ENCODE measurements at places on chromosomes 1 and 21. TPM values are rescaled to one million over a fixed set of nuclear protein-coding genes. Genes with fewer than 3 reads are reported as not detected.

Gene HTR6
- total RNA-seq: not detected

DNA sequence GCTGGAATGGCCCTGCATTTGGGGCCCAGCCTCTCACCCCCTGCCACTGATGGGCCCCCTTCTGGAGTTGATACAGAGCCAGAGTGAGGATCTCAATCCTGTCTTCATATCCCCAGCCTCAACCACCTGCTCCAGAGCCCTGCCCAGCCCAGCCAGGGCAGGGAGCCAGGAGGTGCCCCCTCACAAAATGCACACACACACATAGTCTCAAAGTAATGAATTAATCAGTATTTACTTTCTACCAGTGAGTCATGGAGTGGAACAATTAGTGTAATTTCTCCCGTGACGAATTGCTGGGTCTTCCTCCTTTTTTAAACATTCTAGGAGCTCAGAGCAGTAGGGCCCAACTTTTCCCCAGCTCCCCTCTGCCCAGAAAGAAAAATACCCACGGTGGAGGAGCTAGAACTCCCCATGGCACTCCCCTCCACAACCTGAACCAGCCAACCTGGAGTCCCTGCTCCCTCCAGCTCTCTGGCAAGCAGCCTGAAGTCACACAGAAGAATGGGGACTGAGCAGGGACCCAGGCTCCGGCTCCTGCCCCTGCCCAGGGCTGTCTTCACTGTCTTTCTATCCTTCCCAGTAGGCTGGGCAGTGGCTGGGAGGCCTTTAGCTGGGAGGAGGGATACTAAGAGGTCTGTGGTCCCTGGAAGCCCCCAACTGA, 29.3 kb downstream of the SDC3 start:
- DNase-seq: no peak

GRCh38 chr21:44375281-44375651, 21.8 kb downstream of the TRPM2 start:
- no peak for DNase-seq

DNA sequence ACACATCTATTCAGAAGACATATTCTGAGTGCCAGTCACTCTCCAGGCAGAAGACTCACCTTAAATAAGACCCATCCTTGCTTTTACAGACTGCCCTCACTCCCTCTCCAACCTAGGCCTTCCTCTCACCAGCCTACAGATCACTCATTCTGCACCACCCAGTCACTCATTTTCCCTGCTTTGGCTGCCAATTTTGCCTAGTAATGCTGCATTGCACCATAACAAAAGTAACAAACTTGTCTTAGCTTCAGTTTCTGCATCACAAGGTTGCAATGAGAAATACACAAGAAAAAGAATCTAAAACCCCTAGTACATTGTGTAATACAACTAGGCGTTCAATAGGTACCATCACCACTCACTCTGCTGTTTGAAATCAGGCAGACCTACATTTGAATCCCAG, 292.4 kb downstream of the PLPP3 start:
- DNase-seq: no peak

DNA sequence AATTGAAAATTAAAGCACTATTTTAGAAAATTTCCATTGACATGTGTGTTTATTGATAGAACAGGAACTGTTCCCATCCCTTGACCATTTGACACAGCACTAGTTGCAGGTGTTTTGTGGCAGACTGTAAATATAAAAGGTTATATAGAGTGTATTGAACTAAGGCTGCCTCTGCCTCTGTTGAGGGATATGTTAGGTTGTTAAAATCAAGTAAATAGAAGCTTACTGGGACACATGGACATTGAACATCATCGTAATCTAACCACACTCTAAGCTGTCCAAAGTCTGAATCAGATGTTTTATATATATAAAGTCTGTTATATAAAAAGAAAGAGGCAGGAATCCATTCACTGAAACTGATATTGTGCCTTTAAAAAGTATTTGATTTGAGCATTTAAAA, 308.1 kb upstream of the PKN2 start:
- DNase-seq: no peak

DNA sequence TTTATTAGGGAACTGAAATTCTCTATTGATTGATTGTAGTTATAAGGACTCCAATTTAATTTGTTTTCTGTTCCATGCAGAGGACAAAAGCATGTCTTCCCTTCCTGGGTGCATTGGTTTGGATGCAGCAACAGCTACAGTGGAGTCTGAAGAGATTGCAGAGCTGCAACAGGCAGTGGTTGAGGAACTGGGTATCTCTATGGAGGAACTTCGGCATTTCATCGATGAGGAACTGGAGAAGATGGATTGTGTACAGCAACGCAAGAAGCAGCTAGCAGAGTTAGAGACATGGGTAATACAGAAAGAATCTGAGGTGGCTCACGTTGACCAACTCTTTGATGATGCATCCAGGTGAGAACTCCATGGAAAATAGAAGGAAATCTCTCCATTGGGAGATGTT, 1.5 kb downstream of the SETDB1 start:
- DNase-seq: no peak

DNA sequence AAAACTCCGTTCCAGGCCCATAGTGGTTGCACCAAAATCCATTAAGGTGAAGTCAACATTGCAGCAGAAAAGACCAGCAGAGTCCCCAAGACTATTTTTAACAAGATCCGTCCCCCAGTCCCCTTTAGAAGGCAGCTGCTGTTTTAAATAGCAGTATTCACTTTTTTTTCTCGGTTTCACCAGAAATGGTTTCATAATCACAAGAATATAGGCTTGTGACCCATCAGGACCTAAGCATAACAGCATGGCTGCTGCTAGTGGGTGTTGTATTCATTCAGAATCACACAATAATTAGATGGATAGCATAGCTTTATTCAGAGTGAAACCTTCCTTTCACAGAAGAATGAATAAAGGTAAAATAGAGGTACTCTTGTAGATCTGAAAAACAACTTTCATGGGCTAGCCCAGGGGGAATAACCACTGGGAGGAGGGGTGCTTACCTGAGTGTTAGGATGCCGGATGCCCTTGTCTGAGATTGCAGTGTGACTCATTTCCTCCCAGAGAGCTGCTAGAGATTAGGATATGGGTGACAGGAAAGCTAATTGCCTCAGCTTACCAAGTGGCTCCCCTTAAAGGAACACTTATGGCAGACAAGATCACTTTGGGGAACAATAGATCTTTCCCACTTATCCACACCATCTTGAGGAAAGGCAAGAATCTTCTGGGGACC, 35.0 kb downstream of the ACKR1 start:
- DNase-seq: no peak

DNA sequence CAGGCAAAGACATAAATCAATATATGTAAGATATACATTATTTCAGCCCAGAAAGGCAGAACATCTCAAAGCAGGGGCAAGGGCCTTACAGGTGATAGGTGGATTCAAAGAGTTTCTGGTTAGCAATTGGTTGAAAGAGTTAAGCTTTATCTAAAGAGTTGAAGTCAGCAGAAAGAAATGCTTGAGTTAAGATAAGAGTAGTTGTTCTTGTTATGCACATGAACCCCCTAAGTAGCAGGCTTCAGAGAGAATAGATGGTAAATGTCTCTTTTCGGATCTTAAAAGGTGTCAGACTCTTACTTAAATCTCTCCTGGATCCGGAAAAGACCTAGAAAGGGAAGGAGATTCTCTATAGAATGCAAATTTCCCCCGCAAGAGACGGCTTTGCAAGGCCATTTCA, 8.3 kb upstream of the ZBTB40 start:
- DNase-seq: no peak

GRCh38 chr1:61961009-61961408, 218.7 kb downstream of the PATJ start:
- DNase-seq: no peak

Gene ZNF697
- total RNA-seq: 4.4 TPM

DNA sequence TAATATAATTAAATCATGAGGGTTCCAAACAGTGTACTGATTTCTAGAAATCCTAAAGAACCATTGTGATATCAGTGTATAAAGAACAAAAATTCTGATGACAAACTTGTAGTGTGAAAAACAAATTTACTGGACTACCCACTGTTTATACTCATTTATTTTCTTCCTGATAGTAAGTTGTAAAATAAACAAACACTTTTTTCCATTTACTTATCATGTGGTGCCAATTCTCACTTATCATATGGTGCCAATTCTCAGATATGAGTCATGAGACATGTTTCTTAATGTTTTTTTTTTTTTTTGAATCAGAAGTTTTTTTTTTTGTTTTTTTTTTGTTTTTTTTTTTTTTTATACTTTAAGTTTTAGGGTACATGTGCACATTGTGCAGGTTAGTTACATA, 137.7 kb downstream of the LEPR start:
- DNase-seq: no peak

DNA sequence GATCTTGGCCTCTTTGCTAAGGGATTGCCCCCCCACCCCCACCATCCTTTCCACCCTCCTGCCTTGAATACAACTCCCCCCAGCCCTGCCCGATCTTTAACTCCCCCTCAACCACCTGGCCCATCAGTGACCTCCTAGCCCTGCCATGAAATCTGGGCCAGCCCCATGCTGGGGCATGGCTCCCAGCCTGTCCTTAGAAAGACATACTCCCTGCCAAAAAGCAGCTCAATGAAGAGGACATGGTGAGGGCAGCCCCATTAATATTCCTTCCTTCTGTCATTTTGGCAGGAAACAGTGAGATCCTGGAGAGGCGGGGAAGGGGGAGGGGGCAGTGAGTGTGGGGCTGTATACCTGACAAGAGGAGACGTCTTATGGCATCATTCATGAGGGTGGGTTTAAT, 66.8 kb upstream of the DISP3 start:
- no peak for DNase-seq

- DNase-seq: peak; percentile 32
These were observed 479.3 kb upstream of the RUNX1 start for GRCh38 chr21:35528116-35529042.

Gene C1orf105
- total RNA-seq: not detected

- peak; percentile 15 for DNase-seq
These were observed 9.9 kb downstream of the TP73 start for GRCh38 chr1:3662080-3662671.

GRCh38 chr1:184270556-184270955, 116.3 kb upstream of the C1orf21 start:
- DNase-seq: no peak

- no peak for DNase-seq
These were observed 173.5 kb downstream of the DISC1 start for GRCh38 chr1:231800108-231800507.

Gene TTC24
- total RNA-seq: not detected

GRCh38 chr1:2049225-2049717, 940 bp upstream of the PRKCZ start:
- peak; percentile 46 for DNase-seq

- DNase-seq: no peak
These were observed 169.8 kb downstream of the ADGRL4 start for GRCh38 chr1:78836726-78837125.

DNA sequence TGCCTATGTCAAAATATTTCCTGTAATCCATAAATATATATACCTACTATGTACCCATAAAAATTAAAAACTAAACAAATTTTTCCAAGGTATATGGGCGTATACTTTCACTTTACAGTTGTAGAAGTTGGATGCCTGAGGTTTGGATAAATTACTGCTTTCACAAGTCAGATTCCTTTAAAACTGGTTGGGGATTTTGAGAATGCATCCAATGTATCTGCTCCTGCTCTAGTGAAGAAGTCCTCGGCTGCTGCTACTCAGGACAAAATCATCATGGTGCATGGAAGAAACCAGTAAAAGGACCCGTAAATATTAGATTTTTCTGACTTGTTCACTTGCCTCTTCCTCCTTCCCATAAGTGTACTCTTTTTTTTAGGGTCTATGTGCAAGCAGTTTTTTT, 841.1 kb downstream of the USP25 start:
- no peak for DNase-seq

GRCh38 chr1:164562947-164563520, 4.0 kb downstream of the PBX1 start:
- DNase-seq: no peak

GRCh38 chr1:3515774-3516480, 61.5 kb downstream of the ARHGEF16 start:
- DNase-seq: no peak

Gene SGIP1
- 11.1 TPM for total RNA-seq

- DNase-seq: no peak
These were observed 13.7 kb downstream of the GLIS1 start for GRCh38 chr1:53725238-53725689.

DNA sequence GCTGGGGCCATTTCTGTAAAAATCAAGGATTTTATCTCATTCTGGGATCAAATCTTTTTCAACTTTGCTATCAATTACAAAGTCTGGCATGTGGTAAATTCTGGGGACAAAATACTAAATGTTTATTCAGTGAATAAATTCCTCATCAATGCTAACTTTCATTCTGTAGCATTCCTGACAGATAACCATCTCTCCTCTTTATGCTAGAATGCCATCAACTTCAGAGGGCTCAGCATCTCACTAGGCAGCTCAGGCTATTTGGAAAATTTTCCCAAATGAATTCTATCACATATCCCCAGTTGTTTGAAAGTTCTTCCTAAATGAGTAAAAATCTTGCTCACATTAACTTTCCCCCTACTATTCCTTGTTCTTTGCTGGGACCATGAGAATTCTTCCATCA, 163.0 kb upstream of the DAB1 start:
- no peak for DNase-seq

GRCh38 chr1:153557877-153558276, 7.8 kb downstream of the S100A2 start:
- no peak for DNase-seq

GRCh38 chr1:114155706-114156105, 2.0 kb upstream of the SYT6 start:
- no peak for DNase-seq

Gene OR2L3
- not detected for total RNA-seq

DNA sequence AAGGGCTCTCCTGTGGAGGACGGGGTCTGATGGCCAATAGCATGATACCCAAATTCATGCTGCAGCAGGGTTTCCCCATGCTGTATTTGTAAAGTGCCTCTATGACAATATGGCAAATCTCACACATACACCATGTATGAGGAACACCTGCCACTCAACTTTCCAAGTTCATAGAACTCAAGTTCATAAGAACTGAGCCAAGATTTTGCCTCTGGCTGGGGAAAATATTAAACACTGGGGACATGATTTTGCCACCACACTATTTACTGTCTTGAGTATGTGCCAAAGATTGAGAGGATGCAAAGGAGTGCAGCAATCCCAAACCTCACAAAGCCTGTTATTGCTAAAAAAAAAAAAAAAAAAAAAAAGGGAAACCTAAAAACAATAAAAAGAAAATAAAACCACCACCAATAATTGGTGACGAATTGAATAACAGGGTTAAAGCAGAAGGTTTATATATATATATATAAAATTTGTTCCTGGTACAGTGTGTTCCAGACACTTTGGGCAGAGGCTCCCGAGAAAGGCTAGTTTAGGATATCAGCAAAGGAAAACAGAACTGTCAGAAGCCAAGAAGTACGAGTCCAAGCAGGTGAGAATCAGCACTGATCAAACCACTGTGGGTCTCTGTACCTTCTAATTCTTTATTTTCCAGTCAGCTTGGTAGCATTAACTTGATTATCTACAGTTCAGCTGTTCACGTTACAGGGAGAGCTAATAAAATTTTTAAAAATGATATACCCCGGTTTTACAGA, 24.3 kb downstream of the ZBTB21 start:
- DNase-seq: no peak

Measured in upper lobe of left lung (tissue), 6 donors.